ENCODE measurements at places on chromosomes 7 and 10.
A peak's percentile ranks its signal among the peaks of the same experiment; 100 is the strongest.

DNA sequence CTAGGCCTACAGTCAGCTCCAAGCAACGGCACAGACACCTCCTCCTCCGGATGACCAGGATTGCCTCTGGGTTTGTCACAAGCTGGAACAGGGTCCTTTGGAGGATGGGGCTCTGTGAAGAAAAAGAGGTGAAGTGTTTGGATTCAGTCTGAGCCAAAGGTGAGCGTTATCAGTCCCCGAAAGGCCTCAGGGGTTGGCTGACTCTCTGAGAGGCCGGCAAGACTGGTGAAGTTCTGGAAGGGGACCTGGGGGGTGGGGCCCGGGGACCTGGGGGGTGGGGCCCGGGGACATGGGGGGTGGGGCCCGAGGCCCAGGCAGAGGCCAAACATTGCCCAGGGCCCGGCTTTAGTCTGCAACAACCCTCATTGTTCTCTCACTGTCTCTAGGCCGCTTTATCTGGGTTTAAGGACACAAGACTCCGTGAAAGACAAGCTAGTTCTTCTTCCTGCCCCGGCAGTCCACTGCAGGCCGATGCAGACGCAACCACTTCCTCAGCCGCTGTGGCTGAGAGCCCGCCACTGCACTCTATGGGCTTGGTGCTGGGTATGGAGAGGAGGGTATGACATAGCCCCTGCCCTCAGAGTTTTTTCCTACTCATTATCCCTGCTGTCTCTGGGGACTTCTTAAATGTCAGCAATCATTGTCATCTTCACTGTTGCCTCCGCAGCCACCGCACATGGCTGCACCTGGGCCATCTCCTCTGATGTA, 27.4 kb upstream of the PSAP start:
- no peak for DNase-seq

- no peak for DNase-seq
These were observed 22.3 kb downstream of the PALD1 start for GRCh38 chr10:70500812-70501301.

DNA sequence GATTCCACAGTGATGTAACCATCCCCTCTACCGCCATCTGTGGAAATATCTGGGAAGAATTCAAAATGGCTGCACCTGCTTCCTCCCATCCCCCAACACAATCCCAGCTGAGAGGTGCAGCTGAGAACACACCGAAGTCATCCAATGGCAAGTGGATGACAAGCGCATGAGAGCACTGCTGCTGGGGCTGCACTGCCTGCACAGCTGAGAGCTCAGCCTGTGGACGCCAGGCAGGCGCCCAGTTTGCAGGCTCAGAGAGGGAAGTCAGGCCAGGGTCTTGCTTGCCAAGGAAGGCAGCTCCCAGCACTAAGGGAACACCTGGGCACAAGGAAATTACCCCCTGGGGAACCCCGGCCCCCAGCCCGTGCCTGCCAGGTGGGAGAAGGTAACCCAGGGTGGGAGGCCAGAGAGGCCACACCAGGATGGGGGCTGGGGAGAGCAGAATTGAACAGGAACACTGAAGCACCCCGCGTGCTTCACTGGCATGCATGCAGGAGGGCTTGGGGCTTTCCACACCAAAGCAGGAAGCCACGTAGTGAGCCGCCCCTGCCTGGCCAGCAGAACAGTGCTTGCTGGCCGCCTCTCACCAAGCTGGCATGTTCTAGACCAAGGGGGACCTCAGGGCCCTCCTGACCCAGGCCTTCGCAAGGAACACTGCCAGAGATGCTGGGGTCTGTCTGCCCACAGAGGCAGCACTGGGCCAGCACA, 46.2 kb downstream of the FAM53B start:
- peak; percentile 52 for DNase-seq

- DNase-seq = no peak
These were observed 55.6 kb downstream of the STEAP1B start for GRCh38 chr7:22444181-22444971.

DNA sequence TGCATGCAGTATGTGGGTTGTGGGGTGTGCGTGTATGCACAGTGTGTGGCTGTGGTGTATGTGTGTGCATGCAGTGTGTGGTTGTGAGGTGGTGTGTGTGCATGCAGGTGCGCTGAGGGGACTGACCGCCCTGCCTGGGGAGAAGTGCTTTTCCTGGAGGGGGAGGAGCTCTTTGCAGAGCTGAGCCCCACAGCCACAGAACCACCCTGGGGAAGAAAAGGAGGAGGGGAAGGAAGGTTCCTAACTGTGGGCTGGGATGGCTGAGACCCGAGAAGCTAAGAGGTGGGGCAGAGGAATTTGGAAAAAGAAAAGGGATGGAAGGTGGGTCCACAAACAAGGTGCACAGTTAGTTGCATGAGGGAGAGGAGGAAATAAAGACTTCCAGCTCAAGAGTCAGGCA, at the start of gene TRPV5:
TRPV5 (minus strand) TSS at position 123 of the 400 bp plus-strand sequence. CDS start 287 bp downstream, outside the sequence.
- DNase-seq = no peak

DNA sequence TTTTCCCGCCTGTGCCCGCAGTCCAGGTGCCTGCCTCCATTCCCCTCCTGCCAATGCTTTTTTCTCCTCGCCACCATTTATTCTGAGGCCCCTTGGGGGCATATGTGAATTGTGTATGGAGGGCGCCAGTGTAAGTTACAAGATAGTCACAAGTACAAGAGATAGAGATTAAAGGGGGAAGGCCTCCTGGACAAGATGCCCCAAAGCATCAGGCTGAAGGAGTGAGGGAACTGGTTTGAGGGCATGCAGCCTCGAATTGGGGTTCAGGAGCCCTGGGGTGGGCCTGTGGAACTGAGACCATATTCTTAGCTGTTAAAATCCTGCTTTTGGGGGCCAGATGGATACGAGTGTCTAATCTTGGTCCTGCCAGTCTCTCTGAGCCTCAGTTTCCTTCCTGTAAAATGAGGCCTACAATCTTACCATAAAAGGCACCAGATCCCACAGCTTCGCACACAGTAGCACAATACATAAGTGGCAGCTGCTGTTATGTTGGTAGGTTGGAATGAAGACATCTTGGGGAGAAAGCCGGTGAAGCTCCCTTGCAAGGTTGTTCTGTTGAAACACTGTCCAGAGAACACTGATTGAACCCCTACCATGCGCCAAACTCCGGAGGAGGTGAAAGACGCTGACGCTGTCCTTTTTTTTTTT, 545 bp upstream of the COMTD1 start:
- DNase-seq = no peak

DNA sequence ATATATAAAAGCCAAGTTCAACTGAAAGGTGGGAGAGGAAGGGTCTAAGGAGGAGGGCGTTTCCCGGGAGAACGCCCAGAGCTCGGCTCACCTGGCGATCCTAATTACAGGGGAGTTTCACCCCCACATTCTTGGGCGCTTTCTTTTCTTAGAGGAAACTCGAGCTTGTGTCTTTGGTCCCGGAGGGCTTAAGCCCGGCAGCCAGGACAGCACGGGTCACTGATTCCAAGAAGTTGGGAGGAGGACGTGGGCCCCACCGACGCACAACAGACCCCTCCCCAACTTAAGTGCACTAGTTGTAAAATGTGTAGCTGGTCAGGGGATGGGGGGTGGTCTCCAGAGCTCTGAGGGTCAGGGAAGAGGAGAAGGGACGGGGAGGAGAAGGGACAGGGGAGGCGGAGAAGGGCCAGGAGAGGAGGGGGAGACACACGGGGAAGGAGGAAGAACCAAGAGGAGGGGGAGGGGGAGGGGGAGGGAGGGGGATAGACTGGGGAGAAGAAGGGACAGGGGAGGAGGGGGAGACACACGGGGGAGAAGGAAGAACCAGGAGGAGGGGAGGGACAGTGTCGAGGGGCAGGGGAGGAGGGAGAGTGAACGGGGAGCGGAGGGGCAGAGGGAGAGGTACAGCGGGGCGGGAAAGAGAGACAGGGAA, 874 bp downstream of the BAIAP2L1 start:
- DNase-seq = no peak

DNA sequence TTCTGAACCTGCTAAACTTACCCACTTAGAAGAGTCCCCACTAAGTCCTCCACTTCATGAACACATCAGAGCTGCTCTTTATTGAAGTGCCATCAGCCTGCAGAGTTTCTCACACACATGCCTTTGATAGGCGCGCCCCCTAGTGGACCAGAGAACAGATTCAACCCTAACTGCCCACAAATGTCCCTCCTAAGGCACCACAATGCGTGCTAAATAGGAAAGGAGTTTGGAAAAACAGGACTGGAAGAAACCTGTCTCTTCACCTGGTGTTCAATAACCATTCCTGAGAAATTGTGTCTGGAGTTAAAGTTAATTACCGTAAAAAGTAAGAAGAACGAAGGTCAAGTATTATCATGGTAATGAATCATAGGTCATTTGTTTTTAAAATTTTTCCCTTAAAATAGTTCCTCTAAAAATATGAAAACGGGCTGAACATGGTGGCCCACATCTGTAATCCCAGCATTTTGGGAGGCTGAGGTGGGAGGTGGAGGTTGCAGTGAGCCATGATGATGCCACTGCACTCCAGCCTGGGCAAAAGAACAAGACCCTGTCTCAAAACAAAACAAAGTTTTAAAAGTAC, 249.7 kb downstream of the ELMO1 start:
- DNase-seq = peak; percentile 51

DNA sequence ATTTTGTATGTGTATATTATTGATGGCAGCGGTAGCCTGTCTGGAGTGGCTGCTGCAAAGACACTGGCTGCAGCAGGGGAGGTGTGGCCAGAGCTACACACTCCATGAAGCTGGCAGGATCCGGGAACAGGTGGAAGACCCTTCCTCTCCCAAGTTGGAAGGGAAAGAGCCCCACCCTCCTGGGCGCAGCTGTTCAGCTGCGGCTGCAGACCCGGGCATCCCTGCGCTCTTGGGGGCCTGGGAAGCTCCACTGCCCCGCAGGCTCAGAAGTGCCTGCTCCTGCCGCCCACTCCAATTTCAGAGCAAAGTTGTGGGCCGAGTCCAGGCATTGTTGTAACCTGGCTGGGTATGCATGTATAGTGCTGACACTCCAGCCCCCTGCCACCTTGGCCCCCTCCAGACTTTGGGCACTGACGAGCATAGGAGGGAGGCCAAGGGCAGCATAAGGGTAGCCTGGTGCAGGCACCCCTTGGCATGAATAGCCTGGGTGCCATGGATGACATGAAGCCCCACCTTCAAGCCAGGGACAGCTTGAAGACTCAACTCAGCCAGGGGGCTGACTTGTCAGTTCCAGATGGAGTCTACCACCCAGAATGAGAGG, 90.7 kb upstream of the TMEM168 start:
- DNase-seq = no peak

- no peak for DNase-seq
These were observed 51.8 kb downstream of the CLEC2L start for GRCh38 chr7:139575338-139575680.

DNA sequence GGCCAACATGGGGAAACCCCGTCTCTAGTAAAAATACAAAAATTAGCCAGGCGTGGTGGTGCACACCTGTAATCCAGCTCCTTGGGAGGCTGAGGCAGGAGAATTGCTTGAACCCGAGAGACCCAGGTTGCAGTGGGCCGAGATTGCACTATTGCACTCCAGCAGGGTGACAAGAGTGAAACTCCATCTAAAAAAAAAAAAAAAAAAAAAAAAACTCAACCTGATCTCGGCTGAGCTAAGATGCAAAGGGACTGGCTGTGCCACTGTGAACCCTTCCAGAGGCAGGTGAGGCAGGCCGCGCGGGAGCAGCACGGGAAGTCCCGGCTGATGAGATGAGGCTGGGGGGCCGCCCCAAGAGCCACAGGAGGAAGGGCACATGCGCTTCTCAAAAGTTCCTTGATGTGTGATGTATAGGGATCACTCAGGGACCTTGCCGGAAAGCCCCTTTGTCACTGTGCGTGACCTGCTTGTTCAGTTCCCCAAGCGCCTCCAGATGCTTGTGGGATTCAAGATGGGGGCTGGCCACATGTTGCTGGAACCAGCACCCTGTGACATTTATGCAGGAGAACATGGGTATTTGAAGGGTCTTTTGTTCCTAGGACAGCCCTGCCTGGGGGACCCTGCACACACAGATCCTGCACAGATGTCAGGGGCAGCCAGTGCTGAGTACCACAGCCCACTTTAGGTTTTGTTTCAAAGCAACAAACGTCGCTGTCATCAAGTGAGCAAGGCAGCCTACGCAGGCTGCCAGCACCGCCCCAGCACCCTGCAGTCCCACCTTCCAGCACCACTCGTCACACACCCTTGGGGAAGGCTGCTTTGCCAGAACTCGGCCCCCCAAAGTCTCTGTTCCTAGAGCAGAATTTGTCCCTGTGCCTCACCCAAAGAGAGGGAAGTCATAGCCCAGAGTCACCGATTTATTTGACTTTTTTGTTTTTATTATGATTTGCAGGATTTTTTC, 74.8 kb upstream of the SH2B2 start:
- no peak for DNase-seq

DNA sequence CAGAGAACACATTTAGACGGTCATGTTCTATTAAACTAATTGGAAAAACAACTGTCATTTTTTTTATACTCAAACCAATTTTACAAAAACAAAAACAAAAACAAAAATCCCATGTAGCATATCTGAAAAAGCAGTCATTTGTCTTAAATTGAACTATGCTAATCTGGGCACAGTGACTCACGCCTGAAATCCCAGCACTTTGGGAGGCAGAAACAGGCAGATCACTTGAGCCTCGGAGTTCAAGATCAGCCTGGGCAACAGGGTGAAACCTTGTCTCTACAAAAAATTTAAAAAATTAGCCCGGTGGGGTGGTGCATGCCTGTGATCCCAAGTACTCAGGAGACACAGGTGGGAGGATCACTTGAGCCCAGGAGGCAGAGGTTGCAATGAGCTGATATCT, 253.4 kb downstream of the DOCK4 start:
- DNase-seq = no peak

GRCh38 chr7:31002256-31002655, 38.5 kb downstream of the GHRHR start:
- no peak for DNase-seq

DNA sequence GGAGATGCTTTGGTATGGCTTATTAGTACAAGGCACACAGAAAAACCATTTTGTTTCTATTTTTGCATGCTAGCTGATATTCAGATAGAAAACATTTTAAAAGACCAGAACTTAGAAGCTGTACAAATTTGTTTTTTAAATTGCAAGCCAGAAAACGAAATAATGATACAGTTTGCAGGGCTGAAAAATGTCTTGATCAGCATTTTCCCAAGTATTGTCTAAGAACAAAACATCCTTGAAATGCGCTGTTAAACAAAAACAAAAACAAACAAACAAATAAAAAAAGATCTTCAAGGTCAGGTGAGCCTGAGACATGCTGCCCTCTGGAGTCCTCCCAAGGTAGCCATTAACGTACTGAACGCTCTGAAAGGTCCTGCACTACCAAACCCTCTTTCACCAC, 98.3 kb downstream of the VIM start:
- no peak for DNase-seq

GRCh38 chr7:28149291-28150101, 31.1 kb downstream of the JAZF1 start:
- no peak for DNase-seq

Data from central memory CD4-positive, alpha-beta T cell (primary cell).